ENCODE measurements at places on chromosomes 5 and 9.

DNA sequence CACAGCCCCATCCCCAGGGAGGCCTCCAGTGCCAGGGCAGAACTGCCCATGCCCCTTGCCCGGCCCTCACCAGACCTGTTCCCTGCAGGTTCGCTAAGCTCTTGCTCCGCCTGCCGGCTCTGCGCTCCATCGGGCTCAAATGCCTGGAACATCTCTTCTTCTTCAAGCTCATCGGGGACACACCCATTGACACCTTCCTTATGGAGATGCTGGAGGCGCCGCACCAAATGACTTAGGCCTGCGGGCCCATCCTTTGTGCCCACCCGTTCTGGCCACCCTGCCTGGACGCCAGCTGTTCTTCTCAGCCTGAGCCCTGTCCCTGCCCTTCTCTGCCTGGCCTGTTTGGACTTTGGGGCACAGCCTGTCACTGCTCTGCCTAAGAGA is 110.1 kb downstream of the RXRA start:
- DNase-seq: no peak

DNA sequence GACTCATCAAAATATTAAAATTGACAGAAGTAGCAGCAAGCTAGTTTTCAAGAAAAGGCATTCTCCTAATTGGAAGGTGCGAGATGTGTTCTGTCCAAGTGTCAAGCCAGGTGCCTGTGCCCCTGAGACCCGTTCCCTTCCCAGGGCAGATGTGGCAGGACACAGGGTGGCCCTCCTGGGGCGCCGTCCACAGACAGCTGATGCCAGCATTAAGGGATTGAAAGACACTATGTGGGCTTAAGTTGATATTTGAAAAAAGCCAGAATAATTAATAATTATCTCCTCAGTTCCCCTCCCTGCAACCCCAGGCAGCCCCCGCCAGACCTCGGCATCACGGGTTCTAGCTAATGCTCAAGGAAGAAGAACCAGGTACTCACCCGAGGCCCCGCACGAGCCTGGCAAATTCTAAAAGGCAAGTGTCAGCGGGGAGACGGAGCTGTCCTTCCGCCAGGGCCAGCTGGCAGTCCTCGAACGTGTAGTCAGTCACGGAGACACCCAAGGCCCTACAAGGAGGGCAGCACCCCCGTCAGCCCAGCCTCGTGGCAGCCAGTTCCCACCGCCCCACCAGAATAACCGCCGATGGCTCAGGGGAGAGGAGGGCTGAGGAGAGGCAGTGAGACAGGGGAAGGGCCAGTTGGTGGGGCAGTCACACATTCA is 29.1 kb upstream of the SLC6A3 start:
- no peak for DNase-seq

DNA sequence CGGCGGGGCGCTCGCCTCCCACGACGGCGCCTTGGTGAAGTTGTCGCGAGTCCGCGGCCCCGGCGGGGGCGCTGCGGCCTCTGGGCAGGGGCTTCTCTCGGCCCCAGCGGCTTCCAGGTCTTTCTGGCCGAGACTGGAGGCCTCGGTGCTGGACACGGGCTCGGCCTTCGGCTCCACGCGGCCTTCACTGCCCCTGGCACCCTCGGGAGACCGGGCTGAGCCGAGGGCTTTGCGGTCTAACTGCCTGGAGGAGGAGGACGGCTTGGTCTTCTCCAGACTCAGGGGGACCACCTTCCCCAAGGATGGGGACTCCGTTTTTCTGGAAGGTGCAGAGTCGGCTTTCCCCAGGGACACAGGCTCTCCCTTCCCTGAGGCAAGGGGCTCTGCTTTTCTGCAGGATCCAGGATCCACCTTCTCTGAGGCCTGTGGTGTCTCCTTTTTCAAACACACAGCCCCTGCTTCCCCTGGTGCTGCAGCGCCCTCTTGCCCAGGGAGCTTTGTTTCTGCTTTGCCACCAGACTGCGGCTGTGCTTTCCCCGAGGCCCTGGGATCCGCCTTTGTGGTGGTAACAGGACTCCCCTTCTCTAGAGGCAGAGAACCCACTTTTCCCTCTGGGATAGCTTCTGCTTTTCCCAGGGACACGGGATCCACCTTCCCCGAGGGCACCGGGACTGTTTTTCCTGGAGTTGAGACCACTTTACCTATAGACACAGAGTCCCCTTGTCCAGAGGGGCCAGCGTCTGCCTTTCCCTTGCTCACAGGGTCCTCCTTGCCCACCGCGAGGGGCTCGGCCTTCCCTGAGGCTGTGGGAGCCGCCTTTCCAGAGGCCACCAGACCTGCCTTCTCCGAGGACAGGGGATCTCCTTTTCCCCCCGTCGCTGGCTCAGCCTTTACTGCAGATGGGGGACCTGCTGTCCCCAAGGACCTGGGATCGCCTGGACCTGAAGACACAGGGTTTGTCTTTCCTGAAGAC is 12.3 kb downstream of the GPRIN1 start:
- DNase-seq: no peak

DNA sequence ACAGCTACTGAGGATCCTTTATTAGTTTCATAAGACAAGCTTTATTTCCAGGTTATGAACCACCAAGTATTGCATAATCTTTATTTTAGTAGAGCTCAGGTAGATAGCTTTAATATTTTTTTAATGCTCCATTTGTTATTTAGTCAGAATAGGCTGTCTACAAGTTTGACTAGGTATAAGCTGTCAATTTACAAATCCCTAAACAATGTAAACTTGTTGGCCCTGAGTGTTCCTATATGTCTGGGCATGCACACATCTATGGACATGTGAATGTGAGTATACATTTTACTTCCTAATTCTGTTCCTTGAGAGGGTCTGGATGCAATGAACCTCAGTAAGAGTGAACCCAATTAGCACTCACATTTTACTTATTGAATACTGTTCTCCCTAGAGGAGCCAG is 722.2 kb upstream of the PTPRD start:
- no peak for DNase-seq

- DNase-seq: no peak
Measured at GRCh38 chr9:19934301-19934871, 145.5 kb upstream of the SLC24A2 start.

GRCh38 chr5:60285910-60286309 is 392.4 kb upstream of the PDE4D start:
- DNase-seq: no peak

DNA sequence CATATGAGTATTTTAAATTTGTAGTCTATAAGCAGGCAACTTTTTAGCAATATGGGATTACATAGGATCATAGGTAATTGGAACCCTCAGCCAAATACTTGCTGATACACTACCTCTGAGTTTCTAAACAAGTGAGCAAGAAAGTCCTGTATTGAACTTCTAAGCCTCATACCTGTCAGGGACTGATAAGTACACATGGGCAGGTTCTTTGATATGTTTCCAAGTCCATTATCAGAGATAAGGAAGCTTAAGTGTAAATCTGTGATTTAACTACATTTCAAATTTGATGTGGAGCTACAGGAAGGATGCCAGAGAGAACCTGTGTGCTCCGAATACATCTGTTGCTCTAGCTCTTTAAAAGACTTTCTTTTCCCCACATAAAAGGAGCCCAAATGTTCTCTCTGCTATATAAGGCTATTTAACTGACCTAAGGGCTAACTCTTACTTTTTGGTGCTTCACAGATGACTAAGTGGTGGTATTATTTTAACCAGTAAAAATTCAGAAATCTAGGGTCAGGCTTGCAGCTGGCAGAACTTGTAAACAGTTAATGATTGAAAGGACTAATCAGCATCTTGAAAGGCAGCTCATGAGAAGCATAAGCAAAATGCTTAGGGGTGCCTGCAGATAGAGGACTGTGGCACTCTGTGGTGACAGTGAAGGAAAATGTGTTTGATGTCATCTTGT is 228.6 kb downstream of the NR3C1 start:
- no peak for DNase-seq

DNA sequence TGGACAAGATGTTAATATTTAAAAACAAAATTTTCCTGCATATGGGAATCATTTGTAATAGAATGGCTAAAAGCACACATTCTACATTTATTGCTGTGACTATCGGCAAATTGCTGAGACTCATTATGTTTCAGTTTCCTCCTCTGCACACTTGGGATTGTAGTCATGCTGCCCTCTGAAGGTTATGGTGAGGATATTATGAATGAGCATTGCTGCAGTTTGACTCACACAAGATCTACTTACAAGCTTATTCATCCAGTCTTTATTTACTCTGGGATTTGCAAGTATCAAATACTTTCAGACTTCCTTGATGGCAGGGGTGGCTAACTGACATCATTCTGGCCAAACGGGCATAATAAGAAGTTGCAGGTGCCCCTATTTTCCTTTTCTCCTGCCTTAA is 9.5 kb upstream of the NFIL3 start:
- DNase-seq: no peak

All from HAP-1 (cell line).